Stimulated activated CD8-positive, alpha-beta memory T cell treated with anti-CD3 and anti-CD28 coated beads, Interleukin-12 subunit alpha, Interleukin-12 subunit beta, amount 100 ng/mL, for 4 hours (primary cell): ENCODE measurements at places on chromosomes 3 and 15.

DNA sequence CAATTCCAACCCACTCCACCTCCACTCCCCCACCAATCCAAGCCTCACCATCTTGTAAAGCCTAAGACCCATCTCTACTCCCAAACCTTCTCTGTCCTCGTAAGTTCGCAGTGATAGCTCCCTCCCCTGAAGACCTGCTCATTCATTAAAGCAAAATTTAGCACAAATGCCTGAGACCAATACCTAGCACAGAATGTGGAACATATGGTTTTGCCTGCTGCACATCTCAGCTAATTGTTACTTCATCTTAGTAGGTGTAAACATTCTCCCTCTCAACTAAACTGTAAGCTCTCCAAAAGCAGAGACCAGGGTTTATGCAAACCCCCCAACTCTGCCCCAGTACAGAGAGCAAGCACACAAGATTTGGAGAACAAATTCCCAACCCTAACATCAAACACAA, 20.5 kb downstream of the DCLK3 start:
- DNase-seq, result no peak

DNA sequence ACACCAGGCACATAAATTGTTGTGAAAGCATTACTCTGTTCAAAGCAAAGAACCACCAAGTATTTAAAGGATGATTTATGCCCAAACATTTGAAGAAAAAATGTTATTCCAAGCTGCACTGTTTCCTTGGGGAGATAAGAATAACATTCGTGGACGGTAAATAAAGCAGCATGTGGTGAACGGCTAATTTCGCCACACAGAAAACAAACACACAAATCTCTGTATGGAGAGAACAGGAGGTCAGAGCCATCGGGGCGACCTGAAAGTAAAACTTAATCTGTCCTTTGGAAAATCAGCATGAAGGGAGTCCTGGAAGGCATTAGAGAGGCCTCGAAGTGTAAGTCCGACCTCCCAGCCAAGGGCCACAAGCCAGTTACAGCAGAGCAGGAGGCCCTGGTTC, 27.1 kb upstream of the GABRG3 start:
- DNase-seq, result no peak

- DNase-seq, result no peak
Measured at GRCh38 chr15:70196372-70197316, 98.9 kb upstream of the TLE3 start.

- no peak for DNase-seq
Measured at GRCh38 chr15:64532521-64533315, 72.3 kb downstream of the ZNF609 start.

DNA sequence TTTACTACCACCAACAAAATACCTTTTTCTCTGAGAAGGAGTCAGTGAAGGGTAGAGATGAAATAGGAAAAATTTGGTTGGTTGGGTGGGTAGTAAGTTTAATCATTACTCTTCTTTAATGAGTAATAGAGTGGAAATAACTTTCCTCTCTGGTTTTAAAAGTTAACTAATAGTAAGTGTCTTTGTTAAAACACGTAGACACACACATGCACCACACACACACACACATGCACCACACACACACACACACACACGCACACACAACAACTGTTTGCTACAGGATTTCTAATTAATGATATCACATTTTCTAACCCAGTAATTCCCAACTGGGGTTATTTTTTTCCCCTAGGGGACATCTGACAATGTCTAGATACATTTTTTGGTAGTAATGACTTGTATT, 84.1 kb downstream of the CHL1 start:
- no peak for DNase-seq

DNA sequence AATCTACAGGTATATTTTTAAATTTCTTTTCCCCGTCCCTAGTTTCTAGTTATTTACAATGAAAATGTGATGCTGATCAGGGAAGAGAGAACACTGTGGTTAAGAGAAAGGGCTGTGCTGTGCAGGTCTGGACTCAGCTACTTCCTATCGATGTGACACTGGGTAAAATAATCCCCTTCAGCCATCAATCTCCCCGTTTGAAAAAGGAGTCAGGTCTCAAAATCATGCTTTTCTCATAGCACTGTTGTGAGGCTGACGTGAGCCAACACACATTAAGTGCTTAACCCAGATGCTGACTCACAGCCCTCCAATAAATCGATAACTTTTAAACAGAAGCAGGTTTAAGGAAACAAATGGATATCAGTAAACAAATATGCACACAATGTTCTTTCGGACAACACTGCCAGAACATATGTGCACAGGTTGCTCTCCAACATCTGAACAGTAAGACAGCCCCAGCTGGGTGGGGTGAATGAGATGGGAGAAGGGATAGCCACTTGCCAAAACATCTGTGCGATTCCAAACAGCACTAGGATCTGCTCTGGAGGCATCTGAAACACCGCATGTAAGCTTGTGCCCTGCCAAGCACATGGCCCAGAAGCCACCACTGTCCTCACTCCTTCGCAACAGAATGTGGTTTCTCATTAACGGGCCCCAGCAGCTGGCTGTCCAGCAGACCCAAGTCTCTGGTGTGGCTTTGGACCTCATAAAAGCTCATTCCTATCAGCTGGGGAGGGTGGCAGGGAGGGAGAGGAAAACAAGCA, 143.2 kb upstream of the PRICKLE2 start:
- DNase-seq, result no peak

- no peak for DNase-seq
Measured at GRCh38 chr15:82849556-82850512, 40.4 kb downstream of the WHAMM start.

GRCh38 chr3:5149306-5149880, 27.3 kb downstream of the ARL8B start:
- no peak for DNase-seq

GRCh38 chr3:105593315-105593714, 226.6 kb downstream of the ALCAM start:
- DNase-seq, result no peak

DNA sequence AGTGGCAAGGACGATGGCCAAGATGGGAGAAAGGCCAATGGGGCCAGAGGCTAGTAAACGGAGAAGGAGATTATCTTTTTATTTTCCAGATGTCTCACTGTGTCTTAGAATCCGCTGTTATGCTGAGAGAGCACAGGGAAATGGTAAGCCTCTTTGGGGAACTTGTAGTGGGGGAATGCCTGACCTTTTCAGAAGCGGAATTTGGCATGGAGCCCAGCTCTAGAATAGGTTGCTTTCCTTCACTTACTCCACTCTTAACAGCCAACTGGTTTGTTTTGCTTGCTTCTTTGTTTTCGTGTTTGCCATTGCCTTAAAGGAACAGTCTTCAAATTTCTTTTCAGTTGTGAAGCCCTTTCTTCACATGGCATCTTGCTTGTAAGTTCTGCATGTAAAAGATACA, 316.2 kb upstream of the THRB start:
- DNase-seq, result no peak

GRCh38 chr3:42610976-42611375, 10.5 kb downstream of the NKTR start:
- no peak for DNase-seq

DNA sequence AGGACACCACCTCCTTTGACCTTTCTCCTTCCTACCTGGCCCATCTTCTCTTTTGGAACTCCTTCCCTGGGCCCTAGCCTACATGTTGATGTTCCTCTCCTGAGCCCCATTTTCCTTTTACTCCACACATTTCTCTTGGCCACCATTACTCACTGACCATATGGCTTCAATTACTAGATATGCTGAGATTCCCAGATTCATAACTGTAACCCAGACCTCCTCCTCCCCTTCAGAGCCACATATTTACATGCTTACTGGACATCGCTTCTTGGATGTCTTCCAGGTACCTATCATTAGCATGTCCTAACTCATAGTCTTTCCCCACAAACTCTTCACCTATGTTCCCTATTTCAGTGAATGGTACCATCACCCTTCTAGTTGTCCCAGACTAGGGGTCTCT, 24.4 kb upstream of the TRIM59 start:
- DNase-seq, result no peak
